ENCODE measurements at places on chromosomes 12 and 14.

GRCh38 chr12:113466454-113467141 lies 5.1 kb downstream of the LHX5 start:
- DNase-seq: no peak

DNA sequence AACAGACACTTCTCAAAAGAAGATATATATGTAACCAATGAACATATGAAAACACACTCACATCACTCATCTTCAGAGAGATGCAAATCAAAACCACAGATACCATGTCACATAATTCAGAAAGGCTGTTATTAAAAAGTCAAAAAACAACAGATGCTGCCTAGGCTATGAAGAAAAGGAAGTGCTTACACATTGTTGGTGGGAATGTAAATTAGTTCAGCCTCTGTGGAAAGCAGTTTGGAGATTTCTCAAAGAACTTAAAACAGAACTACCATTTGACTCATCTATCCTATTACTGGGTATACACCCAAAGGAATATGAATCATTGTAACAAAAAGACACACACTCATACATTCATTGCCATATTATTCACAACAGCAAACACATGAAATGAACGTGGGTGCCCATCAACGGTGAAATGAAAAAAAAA lies 35.1 kb downstream of the EIF2S3B start:
- no peak for DNase-seq

- DNase-seq: no peak
These were observed 12.2 kb upstream of the NID2 start for GRCh38 chr14:52080808-52081755.

DNA sequence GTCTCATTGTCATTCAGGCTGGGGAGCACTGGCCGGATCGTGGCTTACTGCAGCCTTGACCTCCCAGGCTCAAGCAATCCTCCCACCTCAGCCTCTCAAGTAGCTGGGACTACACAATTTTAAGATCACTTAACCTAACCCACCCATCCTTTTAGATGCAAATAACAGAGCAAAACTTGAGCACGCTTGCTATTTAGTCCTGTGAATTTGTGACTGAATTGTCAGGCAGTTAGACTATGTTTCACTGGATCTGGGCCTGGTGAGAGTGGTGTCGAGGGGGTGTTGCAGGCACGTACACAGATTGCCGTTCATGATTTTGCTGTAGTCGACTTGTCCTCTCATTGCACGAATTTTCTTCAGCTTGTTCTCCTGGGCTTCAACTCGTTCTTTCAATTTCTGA lies 38.2 kb downstream of the ZFYVE21 start:
- DNase-seq: no peak

- DNase-seq: no peak
These were observed 1126.4 kb upstream of the FLRT2 start for GRCh38 chr14:84403585-84403984.

GRCh38 chr14:27040552-27040951 lies 442.7 kb upstream of the NOVA1 start:
- DNase-seq: no peak

GRCh38 chr14:50860478-50861086 lies 11.3 kb upstream of the ABHD12B start:
- DNase-seq: peak; percentile 76

All from stimulated activated CD4-positive, alpha-beta T cell treated with anti-CD3 and anti-CD28 coated beads, Interleukin-15, amount 100 ng/mL, for 1 hour (primary cell).